ENCODE measurements at places on chromosomes 3 and 15.

DNA sequence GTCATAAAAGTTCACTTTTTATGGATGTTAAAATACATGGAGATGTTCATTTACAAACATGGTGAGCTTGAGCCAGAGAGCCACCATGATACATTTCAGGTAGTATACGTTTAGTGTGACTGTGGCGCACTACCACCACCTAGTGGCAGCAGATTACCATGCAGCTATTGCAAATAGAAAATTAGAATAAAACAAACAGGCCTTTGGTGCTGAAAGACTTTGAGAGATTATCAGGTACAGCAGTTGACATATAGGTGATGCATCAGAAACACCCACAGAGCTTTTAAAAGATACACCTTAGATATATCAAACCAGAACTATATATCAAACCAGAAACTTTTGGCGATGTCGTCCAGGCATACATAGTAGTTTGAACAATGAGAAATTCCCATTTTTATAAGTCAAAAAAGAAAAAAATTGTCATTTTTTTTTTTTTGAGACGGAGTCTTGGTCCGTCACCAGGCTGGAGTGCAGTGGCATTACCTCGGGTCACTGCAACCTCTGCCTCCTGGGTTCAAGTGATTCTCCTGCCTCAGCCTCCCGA lies 42.0 kb upstream of the ICE2 start:
- peak; percentile 69 for DNase-seq

- DNase-seq, result no peak
These were observed 4.1 kb upstream of the THRB start for GRCh38 chr3:24498796-24499195.

DNA sequence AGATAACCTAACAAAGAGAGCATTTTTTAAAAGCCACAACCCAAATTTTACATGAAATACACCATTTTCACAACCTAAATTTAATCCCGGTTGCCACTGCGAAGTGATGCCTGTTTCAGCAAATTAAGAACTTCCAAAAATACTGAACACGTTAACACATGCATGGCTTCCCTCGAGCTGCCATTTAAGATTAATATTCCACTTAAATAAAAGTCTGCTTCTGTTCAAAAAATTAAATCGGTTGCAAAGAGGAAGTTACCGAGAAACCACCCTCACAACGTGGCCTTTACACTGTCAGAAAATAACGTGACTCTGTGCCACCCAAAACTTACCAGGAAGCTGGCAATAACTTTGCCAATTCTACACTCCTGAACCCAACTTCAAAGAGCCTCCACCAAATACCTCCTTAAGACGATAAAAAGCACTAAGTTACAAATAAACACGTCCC lies 1.2 kb downstream of the TBL1XR1 start:
- peak; percentile 41 for DNase-seq

- DNase-seq, result no peak
These were observed 288.2 kb downstream of the ADAMTS17 start for GRCh38 chr15:100053474-100054121.

DNA sequence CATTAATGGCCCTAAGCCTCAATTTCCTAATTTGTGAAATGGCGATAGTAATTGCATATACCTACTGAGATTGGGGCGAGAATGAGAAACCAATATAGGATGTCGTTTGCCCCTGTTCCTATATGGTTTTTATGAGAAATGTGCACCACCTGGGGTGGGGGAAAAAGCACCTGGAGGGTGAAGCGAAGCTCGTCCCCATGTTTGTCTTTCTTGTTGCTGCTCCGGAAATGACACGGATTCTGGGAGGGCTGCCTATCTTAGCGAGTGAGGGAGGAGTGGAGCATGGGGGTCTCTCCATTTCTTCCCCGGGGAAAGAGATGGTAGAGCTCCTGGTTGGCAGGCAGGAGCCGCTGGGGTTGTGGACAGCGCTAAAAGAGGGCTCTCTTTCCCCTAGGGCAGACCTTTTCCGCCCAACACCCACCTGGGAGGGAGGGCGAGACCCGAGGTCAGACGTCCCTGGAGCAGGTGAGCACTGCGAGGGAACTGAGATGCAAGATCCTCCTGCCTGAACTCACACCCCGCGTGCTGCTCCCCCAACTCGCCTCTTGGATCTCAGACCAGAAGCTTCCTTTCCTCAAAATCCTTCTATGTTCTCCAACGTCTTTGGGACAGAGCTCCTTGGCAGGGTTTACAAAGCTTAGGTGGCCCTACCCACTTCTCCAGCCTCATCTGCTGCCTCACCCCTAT lies 5.6 kb upstream of the BAHD1 start:
- no peak for DNase-seq

Data from CD4-positive, alpha-beta T cell treated with Interleukin-15 for 1 hour (primary cell).